ENCODE measurements at places on chromosomes 3 and 15.

GRCh38 chr3:177474652-177475355 is 277.5 kb upstream of the TBL1XR1 start:
- DNase-seq, result no peak

DNA sequence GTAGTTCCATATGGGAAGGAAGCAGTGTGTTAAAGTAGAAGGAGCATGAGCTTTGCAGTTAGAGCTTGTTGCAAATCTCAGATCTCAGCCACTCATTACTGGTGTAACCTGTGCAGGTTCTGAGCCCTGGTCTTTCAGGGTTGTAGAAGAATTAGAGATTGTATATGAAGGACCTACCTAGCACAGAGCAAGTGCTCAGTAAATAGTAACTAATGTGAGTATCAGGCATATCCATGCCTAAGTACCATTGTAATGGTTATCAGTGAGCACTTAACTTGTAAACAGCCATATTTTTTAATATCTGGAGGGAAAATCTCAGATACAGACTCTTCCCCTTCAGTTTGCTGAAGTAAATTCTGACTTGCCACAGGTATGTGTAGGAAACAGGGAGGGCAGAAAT is 59.3 kb downstream of the MAP6D1 start:
- no peak for DNase-seq

GRCh38 chr3:64801856-64802255 is 114.1 kb upstream of the ADAMTS9 start:
- DNase-seq, result no peak

- DNase-seq, result no peak
Observed at GRCh38 chr15:22850055-22850454, 11.6 kb downstream of the NIPA2 start.

DNA sequence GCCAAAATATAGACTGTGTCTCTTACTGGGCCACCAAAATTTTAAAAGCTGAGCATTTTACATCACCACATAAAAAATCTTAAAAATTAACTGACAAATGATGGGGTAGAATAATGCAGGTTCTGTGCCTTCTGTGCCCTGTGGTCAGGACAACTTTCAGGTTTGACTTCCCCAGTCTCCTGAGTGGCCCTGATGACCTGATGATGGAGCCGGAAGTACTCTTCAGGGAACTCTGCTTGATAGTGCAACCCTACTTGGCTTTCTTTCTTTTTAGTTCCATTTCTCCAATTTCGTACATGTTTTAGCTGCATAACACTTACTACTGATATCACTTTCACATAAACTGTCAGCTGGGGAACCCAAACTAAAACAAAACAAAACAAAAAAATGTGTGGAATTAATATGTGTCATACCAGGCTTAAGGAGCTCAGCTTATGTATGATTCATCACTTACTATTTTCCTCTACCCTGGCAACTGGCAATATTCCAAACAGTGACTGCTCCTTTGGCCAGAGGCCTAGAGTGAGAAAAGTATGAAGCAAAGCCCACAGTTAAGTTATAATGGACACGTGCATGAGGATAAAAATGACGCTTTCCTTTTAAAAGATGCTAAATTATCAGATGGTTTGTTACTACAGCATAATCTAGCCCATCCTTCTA is 194.3 kb downstream of the BCHE start:
- DNase-seq, result no peak

DNA sequence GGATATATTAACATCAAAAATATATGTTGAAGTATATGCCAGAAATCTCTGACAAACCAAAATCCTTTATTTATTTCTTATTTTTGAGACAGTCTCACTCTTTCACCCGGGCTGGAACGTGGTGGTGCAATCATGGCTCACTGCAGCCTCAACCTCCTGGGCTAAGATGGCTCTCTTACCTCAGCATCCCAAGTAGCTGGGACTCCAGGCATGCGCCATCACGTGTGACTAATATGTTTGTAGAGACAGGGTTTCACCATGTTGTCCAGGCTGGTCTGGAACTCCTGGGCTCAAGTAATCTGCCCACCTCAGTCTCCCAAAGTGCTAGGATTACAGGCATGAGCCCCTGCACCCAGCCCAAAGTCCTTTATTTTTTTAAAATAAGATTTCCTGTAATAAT is 11.9 kb downstream of the FAIM start:
- DNase-seq, result no peak

- no peak for DNase-seq
Observed at GRCh38 chr3:37620071-37620635, 241.5 kb upstream of the CTDSPL start.

GRCh38 chr3:184559336-184559735 is 2.2 kb upstream of the EPHB3 start:
- no peak for DNase-seq
